IPS DF 19.7 (cell line): ENCODE measurements at places on chromosomes 11 and 22.

DNA sequence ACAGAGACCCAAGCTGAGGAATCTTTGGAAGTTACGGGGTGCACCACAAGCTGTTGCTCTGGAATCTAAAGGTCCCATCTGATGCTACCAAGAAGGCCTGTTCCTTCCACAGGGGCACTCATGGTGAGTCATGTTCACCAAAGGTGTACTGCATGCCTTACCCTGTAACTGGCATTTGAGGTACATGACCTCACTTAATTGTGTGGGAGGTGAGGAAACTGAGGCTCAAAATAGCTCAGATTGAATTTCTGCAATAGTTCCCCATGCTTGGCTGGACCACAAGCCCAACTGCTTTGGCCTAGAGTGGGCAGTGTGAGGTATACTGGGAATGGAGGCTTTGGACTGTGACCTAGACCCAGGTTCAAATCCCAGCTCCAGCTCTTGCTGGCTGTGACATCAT is 8.2 kb downstream of the MTFP1 start:
- DNase-seq: no peak

DNA sequence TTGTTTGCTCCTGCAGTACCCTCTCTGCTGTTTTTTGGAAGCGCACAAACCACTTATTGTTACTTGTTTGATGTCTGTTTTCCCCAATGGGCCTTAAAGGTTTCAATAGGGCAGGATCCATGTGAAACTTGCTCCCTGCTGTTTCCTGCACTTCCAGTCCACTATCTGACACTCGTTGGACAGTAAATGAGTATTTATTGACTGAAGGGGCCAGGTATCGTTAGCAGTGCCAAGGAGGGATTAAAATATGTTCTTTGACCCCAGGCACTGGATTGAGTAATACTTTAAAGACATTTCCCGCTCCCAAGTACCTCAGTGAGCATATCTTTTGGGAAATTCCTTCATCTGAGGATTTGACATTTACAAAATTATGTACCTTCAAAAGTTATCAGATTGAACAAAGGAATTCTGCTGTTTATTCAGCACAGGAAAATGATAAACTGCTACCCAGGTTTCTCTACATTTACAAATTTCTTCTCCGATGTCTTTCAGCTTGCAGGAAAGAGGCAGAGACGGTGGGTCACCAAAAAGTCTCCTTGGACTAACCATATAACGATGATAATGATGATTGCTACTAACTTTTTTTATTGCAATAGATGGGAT is 23.3 kb upstream of the OR9Q2 start:
- DNase-seq: no peak

DNA sequence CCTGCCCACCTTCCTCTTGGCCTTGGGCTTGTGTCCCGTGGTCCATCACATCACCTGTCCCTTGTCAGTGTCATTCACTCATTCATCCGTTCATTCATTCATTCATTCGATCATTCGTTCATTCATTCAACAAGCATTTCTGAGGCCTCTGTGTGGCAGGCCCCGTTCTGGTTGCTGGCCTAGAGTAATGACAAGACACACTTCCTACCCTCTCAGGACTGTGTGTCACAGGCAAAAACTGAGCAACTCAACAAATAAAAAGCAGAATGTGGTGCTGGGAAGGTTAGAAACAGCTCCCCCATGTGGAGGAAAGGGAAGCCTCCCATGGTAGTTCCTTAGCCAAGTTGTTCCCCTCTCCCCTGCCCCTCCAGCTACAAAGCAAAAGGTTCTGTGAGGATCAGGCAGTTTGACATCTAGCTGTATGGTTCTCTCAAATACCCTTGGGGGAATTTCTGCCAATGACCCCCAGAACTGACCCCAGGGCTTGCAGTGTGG is 1.6 kb upstream of the OMP start:
- no peak for DNase-seq

DNA sequence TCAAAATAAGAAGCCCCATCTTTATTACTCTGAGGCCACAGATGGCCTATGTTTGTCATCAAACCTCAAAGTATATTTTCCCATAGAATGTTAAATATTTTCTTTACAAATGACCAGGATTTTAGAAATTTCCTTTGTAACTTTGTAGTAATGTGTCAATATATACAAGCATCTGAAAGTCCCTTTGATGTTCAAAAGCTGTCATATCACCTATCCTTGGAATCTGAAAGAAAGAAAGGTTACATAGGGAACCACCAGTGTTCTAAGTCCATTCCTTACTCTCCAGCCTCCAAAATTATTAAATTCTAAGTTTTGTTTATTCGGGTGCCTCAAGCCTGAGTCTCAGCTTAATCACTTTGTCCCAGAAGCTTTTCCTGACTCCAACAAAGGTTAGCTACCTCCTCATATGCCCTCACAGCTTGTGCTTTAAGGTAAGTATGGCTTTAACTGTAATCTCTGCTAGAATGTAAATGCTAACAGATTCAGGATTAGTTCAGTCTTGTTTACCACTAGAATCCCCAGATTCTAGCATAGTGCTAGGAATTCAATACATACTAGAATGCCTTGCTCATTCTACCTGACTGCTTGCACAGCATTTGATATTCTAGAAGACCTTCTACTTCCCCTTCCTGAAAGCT is 32.3 kb downstream of the CCDC34 start:
- no peak for DNase-seq

- DNase-seq: no peak
These were observed 12.5 kb downstream of the OTUB1 start for GRCh38 chr11:63998558-63999348.

GRCh38 chr22:24523873-24524272 is 28.7 kb downstream of the UPB1 start:
- DNase-seq: no peak

DNA sequence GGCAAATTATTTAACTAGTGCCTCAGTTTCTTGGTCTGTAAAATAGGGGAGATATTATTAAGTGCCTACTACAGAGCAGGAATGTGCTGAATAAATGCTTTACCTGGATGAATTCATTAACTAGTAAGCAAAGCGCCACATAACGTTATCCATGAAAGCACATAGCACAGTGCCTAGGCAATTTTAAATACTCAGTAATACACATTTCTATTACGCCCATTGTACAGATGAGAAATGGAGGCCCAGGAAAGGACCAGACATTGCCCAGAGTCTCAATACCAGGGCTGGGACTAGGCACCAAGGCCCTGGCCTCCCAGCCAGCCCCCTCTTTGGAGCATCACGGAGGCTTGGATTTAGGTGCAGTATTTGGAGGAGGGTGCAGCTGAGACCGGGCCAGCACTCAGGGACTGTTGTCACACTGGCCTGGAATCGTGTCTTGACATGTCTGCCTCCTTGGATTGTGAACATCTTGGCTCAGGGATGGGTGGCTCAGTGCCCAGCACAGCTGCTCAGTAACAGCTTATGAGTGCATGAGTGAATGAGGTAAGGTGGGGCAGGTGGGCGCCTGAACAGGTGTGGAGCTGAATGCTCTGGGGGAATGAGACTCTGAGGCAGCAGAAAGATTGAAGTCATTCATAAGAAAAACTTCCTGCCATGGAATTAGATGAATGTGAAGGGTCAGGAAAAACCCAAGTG is 42.1 kb upstream of the TPBGL start:
- no peak for DNase-seq

DNA sequence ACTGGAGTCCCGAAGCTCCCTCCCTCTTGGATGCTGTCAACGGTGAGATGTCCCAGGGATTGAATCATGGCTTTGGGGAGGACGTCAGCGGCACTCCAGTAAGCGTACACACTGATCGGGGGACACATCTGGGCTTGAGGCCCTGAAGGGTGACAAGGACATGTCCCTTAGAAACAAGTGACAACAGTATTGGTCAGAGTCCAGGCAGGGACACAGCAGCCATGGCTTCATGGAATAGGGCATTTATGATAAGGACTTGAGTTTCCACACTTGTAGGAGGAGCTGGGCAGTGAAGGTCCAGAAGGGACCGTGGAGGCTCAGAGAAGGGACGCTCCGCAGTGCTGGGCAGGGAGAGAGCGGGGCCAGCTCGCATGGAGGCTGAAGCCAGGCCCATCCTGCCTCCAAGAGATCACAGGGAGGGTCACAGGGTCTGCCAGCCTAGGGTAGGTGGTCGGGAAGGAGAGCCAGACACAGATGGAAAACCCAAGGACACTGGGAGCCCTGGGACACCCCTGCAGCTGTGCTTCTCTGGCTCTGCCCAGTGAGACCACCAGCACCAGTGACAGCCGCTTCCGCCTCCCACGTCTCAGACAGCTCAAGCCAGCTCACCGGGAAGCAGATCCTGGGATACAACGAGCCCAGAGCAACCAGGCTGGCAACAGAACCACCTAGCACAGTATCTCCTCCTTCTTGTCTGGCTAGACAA is 22.9 kb upstream of the RFPL3 start:
- DNase-seq: no peak

DNA sequence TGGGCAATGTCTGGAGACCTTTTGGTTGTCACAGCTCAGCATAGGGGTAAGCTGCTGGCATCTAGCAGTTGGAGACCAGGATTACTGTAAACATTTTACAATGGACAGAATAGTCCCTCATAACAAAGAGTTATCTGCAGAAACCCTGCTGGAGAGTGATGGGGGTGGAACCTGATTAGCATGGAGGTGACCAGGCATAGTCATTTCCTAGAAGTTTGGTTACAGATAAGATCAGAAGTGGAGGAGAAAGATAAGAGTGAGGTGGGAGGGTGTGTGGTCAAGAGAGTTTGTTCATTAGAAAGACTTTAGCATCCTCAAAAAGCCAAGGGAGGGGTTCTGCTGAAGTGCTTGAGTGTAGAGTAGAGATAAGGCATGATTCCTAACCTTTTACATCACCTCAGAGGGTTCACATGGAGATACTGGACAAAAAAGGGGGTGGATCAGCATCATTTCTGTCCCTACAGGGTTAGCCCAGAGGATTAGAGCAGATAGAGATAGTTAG is 38.8 kb downstream of the PRDM11 start:
- DNase-seq: no peak

DNA sequence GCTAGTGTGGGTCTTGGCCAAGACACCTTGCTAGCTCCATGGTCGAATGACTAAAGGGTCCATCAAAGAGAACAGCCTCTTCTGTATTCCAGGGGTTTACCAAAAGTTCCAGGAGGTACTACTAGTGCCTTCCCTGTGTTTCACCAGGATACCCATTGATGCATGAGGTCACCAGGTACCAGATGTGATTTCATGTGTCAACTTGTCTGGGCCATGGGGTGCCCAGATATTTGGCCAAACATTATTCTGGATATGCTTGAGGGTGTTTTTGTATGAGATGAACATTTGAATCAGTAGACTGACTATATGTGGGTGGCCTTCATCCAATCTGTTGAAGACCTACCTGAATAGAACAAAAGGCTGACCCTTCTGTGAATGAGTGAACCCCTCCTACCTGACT is 92.8 kb downstream of the GALNT18 start:
- DNase-seq: no peak

DNA sequence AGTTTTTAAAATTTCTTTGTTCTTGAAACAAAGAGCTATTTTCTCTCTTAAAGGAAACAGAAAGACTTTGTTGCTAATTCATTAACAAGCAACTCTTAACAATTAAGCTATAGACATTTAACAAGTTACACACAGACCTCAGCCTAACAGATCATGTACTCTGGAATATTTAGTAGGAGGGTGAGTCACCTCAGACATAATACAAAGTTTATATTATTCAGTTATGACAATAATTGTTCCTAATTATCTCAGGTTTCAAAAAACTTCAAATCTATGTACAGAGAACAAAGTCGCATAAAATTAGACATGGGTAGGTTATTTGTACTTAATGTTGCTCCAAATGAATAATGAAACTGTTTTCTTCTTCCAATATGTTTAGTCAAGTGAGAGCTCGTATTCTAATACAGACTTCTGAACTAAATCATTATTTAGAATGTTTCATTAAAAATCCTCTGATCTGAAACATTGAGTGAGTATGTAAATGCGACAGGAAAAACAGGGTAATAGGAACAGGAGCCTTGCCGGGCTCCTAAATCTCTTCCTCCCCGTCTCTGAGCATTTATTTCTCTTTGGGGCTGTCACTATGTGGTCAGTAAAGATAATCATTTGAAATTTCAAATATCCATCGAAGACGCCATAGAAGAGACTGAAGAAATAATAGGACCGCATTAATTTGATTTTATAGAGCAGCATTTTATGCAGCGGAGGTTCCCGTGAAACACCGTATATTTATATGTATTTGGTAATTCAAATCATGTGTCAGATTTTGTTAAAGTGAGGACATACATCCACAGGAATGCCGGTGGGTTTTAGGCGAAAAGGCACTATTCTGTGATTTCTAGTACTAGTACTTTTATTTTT is 8.7 kb upstream of the BARX2 start:
- DNase-seq: no peak

DNA sequence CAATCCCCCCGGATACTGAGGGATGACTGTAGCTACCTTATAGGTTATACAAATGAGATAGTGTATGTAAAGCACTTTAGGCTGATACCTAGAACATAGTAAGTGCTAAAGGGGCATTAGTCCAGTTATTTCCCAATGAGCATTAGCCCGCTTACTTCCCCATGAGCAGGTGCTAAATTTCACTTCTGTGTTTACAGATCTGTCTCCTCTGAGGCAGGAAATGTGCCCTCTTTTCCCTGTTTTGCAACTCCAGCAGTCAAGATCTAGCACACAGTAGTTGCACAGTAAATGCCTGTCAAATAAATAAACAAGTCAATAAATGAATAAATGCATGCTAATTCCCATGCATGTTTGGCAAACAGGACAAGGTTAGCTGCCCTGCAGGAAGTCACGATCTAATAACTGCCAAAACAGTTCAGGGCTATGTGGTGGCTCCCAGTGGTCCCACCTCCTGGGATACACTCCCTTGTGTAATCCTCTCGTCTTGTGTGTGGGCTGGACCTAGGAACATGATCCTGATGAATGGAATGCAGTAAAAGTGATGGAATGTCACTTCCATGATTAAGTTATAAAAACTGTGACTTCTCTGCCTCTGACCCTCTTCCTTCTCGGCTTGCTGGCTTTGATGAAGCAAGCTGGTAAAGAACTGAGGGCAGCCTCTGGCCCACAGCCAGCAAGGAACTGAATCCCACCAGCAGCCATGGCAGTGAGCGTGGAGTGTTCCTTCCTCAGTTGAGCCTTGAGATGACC is 459.0 kb downstream of the SOX6 start:
- DNase-seq: no peak

DNA sequence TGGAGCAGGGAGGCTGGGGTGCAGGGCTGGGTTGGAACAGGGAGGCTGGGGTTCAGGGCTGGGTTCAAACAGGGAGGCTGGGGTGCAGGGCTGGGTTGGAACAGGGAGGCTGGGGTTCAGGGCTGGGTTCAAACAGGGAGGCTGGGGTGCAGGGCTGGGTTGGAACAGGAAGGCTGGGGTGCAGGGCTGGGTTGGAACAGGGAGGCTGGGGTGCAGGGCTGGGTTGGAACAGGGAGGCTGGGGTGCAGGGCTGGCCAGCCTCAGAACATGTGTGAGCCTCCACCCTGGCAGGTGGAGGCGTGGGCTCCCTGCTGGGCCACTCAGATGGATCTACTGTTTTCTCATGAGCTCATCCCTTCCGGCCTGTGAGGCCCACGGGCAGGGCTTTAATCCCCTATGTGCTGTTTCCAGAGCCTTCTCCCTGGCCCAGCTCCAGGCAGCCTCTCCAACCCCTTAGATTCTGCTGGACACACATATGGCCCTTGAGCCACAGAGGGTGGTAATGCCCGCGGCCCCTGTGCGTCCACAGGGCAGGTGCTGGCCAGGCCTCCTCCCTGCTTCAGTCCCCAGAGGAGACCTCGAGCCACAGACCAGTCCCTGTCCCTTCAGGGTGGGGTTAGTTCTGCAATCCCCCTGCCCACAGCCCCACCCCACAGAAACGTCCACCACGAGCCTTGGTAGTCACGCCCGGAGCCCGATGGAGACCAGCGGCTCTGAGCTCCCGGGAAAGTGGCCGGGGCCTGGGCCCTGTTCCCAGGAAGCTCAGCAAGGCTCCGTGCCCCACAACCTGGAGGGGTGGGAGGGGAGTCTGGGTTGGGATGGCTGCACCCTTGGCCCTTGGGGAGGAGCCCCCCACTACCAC is 197.9 kb downstream of the BRD1 start:
- DNase-seq: no peak
